ENCODE measurements at places on chromosomes 7 and 10.

DNA sequence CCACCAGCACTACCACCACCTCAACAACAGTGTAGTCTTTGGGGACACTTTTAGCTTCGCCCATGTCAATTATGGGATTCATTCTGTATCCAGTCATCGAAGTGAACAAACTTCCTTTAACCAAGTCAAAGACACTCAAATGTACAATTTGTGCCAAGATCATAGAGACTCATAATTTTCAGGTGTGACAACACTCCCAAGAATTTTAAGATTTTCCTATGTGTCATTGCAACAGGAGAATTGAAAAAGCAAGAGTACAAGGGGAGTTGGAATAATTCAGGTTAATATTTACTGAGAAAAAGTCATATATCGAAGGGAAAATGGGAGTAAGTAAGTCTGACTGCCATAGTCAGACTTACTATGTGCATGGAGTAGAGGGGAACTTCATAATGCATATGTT lies 26.2 kb downstream of the PON1 start:
- DNase-seq, result no peak

- no peak for DNase-seq
Observed at GRCh38 chr10:34622945-34623344, 192.2 kb downstream of the PARD3 start.

GRCh38 chr7:155487509-155488482 lies 29.9 kb downstream of the EN2 start:
- no peak for DNase-seq

DNA sequence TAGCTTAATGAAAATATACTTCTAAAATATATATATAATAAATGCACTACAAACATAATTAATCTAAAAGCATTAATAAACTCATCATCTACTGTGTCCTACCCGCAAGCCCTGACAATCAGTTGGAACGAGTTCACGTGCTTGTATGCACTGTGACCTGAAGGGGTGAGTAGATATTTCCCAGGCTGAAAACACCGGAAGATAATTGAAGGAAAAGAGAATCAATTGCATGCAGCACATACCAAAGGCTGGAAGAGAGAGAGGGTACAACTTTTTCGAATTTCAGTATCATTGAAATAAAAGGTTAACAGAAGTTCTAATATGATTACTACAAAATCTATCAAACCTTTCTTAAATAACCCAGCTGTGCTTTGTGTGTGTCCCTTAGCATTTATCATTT lies 94.6 kb downstream of the SEMA3C start:
- DNase-seq, result no peak

DNA sequence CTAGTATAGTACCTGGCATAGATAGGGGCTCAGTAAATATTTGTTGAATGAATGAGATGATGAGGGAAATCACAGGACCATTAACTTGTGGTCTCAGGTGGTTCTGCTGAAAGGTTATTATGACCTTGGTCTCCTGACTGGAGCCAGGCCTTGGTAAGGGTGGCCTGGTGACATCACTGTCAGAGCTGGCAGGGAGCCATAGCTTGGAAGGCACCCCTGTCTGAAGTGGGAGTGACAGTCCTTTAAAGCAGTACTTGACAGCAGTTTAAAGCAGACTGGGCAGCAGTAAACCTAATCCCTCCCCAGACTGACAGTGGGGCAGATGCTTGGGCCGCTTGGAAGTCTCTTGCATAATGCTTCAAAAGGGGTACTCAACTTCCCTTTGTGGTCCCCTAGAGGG lies 13.4 kb downstream of the DPCD start:
- no peak for DNase-seq

GRCh38 chr10:66782776-66783175 lies 143.1 kb upstream of the LRRTM3 start:
- DNase-seq, result no peak

DNA sequence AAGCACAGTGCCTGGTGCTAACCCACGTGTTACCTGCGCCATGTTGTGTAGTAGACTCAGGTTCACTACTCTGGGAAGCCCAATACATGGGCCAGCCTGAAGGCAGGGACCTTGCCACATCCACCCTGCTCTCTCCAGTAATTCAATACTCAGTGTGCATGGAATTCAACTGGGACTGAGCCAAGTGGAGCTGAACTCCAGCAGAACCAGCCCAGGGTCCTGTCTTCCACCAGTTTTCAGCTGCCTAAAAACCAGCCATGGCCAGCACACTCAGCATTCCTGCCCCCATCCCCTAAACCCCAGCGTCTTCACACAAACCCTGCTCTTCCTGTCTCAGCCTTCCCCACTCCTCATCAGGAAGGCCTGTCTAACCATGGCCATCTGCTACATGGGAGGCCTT lies 15.4 kb downstream of the FGF8 start:
- DNase-seq, result no peak

DNA sequence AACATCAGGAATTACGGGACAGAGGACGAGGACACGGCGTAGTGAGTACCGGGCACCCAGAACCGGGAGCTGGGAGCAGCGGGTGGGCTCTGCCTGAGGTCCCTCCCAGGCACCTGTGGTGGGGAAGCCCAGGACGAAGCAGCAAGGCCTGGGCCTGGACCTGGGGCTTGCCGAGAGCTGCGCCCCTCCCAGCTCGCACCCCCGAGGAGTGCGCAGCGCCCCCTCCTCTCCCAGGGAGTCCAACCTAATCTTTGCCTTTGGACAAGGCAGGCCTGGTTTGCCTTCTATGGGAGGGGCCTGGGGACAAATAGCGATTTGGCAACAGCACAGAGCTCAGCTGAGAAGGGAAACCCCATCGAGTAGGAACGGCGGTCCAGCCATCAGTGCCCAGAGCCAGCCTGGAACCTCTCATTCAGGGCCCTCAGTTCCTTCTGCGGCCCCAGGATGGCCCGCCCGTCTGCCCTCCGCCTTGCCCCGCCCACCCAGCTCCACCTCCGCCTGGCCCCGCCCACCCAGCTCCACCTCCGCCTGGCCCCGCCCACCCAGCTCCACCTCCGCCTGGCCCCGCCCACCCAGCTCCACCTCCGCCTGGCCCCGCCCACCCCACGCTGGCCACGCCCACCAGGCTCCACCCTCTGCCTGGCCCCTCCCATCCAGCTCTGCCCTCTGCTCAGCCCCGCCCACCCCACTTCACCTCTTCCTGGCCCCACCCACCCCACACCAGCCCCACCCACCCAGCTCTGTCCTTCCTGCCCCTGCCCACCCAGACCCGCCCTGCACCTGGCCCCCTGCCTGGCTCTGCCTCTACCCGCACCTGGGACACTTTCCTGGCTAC lies 32.5 kb upstream of the KNDC1 start:
- no peak for DNase-seq

DNA sequence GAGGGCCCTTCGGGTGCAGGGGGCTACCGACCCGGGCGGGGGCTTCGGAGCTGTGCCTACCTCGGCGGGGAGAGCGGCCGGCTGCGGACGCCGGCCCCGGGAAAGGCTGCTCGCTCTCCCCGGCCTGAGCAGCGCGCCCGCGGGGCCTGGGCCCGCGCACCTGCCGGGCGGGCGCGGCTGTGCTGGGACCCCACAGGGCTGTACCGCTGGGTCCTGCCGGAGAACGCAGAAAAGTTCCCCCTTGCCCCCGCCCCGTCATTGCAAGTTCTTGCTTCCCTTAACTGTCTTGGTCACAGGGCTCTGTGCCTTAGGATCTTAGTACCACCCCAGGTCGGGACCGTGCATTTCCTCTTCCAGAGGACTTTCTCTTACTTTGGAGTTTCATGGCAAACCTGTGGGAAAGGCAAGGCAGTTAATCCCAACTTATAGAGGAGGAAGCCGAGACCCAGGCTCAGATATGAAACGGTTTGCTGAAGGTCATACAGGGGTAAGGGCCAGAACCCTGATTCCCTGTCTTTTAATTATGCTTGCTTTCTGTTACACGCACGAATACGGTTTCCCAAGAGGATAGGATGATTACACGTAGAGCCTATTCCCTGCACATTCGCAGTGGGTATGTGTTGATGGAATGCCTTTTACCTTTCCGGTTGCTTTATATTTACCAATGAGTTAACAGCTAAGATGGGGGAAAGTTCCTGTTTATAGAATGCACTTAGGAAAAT lies 652 bp downstream of the PCGF5 start:
- no peak for DNase-seq

GRCh38 chr10:125782616-125783015 lies 7.0 kb upstream of the MMP21 start:
- no peak for DNase-seq

DNA sequence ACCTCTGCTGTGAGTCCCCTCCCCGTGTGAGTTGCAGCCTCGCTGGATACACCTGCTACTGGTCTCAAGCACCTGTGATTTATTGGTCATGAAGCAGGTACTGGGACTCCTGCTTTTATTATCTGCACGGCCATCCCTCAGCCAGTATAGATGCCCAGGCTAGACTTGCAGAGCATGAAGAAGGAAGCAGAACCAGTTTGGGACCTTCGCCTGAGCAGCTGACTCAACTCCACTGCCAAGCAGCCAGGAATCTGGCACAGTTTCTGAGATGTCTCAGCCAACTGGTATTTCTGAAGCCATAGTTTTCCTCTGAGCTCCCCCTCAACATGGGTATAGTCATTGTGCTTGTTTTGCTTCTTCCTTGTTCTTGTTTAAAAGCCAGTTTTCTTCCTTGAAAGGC lies 28.0 kb upstream of the SLC39A12 start:
- no peak for DNase-seq

- no peak for DNase-seq
Observed at GRCh38 chr10:35585903-35586535, 19.1 kb upstream of the GJD4 start.

GRCh38 chr10:95832216-95833041 lies 75.3 kb upstream of the CC2D2B start:
- no peak for DNase-seq

DNA sequence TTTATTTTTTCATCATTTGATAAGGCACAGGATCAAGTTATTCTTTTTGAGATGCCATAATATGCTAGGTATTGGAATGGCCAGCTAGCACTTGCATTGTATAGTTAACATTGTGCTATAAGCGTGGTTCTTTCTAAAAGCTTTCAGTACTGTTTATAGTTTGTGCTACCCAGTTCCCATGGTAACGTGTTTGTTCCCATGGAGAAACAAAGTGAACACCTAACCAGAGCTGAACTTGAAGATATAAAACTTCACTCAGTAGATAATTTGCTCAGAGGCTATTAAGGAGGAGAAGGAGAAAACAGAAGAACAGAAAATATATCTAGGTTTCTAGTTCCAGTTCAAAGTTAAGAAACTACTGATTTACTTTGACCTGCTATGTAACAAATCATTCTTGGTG lies 23.6 kb upstream of the ITGB8 start:
- peak; percentile 47 for DNase-seq

- no peak for DNase-seq
Observed at GRCh38 chr7:30252885-30253795, 31.3 kb upstream of the ZNRF2 start.

- no peak for DNase-seq
Observed at GRCh38 chr10:83225781-83226180, 913.5 kb upstream of the GHITM start.

GRCh38 chr10:100631192-100631591 lies 95.4 kb downstream of the HIF1AN start:
- no peak for DNase-seq

DNA sequence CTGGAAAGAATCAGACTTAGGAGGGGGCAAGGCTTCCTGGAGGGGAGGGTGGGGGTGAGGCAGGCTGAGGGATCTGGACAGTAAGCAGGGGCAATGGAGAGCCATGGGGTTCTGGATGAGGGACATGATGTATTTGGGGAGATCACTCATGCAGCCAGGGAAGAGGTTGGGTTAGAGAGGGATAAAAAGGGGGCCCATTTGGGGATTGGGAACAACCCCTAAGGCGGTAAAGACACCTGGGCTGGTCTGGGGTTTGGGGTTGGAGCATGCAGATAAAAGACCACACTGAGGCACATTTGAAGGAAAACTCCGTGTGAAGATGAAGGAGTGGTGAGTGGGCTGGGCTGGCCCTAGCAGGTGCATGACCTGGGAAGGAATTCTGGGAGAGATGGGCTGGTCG lies 30.8 kb downstream of the HIF1AN start:
- DNase-seq, result no peak

DNA sequence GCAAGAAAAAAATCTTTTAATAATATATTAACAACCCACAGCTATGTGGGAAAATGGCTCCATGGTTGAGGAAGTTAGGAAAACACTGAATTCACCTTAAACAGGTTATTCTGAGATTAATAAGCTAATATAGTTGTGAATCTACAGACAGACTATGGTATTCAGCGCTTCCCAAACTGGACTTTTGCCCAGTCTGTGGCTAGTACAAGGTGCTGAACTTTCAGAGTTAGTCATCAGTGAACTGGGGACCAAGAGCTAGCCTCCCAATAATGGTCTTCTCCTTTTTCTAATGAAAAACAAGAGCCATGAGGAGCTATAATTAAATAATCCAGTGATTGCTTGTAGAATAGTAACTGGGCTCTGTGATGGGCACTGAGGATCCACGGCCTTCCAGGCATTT lies 65.3 kb downstream of the FRMPD2 start:
- no peak for DNase-seq

GRCh38 chr7:31327071-31327470 lies 13.5 kb downstream of the NEUROD6 start:
- no peak for DNase-seq

- no peak for DNase-seq
Observed at GRCh38 chr10:110788620-110789385, 82.9 kb upstream of the PDCD4 start.

GRCh38 chr7:44311561-44312495 lies 13.6 kb downstream of the CAMK2B start:
- DNase-seq, result no peak

GRCh38 chr7:5343884-5344283 lies 61.1 kb downstream of the SLC29A4 start:
- DNase-seq, result no peak

DNA sequence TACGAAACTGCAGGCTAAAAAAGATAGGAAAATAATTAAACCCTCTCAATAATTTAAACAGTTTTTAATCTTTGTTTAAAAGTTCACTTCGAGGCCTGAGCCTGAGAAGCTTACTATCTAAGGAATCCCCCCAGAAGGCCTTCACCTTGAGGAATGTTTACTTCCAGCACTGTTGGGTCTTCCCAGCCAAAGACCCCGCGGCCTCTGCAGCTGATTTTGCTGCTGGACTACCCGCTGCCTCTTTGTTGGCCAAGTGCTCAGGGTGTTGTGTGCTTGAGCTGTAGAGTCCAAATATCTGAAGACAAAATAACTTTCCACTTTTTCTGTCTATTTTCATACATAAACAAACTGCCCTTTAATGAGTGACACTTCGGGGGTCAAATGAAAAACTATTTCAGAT lies 292.7 kb downstream of the GLRX3 start:
- DNase-seq, result no peak

- DNase-seq, result peak; percentile 1
Observed at GRCh38 chr10:15585303-15585715, 134.4 kb downstream of the ITGA8 start.

GRCh38 chr10:114652402-114653368 lies 5.4 kb downstream of the ABLIM1 start:
- DNase-seq, result no peak

DNA sequence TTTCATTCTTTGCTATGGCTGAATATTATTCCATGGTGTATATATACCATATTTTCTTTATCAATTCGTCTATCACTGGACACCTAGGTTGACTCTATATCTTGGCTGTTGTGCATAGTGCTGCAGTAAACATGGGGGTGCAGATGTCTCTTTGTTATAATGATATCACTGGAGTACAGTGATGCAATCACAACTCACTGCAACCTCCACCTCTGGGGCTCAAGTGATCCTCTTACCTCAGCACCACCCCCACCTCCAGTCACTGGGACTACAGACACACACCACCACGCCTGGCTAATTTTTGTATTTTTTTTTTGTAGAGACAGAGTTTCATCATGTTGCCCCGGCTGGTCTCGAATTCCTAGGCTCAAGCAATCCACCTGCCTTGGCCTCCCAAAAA lies 15.6 kb downstream of the KLHL7 start:
- no peak for DNase-seq

Measured in NCI-H2227 treated with DMSO at 0.1 percent for 48 hours (cell line).